CD4-positive, alpha-beta memory T cell (primary cell): ENCODE measurements at places on chromosomes 1 and 21.
A peak's percentile ranks its signal among the peaks of the same experiment; 100 is the strongest.

DNA sequence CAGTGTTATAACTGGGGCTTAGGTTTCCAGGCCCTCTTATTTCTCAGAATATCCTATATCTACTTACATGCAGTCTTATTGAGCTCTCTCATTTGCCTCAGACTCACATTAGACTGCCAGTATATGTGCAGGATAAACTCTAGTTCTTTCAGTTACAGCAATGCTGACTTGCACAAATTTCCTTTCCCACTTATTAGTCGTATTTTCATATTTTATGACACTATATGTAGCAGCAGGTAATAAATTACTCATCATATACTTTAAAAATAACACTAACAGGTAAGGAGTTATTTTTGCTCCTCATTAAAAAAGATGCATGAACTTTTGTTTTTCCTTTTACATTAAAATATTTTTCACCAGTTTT is 65.7 kb downstream of the GADD45A start:
- DNase-seq: no peak

- no peak for DNase-seq
Measured at GRCh38 chr1:116433275-116434257, 60.5 kb downstream of the ATP1A1 start.

DNA sequence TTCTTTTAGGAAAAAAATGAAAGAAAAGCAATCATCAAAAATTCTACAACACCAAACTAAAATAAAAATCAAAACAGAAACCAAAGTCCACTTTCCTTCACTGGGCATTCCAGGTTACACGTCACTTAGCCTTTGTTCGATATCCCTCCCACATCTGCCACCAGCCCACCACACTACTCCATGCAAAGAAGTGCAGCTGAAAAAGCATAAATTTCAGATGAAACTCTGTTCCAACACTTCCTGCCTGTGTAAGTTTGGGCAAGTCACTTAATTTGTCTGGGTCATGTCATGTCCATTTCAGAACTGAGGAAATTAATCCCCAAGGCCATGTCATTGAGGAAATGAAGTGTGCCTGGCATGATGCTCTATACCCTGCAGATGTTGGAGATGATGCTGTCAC is 354.3 kb upstream of the USP24 start:
- no peak for DNase-seq

- no peak for DNase-seq
Measured at GRCh38 chr1:175871647-175872046, 128.3 kb upstream of the TNR start.

GRCh38 chr1:25795211-25795610 is 4.8 kb upstream of the SELENON start:
- no peak for DNase-seq

DNA sequence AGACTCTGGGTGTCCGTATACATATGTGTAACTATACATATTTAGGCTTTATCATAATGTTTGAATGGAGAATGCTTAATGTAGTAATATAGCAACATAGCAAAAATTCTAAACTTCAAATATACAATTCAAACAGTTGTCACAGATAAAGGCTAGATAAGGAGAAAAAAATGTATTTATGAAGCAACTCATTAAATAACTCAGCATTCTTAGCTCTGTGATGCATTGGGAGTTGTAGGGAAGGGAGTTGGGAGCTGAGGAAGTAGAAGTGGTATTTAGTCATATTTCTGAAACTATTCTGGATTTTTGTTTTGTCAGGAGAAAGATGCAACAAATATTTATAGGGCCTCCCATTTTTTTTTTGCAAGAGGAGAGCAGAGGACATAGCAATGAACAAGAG is 197.8 kb downstream of the PBX1 start:
- DNase-seq: no peak

GRCh38 chr1:77473690-77474089 is 191.9 kb downstream of the AK5 start:
- DNase-seq: no peak

DNA sequence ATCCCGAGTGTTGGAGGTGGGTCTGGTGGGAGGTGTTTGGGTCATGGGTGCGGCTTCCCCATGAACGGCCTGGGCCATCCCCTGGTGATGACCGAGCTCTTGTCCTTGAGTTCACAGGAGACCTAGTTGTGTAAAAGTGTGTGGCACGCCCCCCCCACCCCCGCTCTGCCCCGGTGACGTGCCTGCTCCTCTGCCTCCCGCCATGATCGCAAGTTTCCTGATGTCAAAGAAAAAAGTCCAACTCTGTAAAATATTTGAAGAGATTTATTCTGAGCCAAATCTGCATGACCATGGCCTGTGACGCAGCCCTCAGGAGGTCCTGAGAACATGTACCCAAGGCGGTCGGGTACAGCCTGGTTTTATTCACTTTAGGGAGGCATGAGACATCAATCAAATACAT is 125.1 kb upstream of the COL6A1 start:
- no peak for DNase-seq

DNA sequence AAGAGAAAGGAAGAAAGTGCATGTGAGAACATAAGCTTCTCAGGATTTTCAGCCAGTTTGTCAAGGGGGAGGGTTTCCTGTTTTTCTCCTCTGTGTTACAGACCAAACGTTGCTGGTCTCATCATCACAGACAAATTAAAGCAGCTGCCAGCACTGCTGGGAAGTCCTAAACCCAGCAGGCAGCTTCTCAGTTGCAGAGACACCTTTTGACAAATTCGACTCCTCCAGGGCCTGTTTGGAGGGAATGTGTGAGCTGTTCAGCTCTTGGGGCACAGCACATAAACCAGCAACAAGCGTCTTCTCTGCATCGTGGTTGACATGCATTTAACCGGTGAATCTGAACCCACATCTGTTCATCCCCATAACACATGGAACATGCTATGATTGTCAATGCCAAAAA is 454.6 kb upstream of the RUNX1 start:
- DNase-seq: peak; percentile 11
